ENCODE measurements at places on chromosomes 12 and 14.

DNA sequence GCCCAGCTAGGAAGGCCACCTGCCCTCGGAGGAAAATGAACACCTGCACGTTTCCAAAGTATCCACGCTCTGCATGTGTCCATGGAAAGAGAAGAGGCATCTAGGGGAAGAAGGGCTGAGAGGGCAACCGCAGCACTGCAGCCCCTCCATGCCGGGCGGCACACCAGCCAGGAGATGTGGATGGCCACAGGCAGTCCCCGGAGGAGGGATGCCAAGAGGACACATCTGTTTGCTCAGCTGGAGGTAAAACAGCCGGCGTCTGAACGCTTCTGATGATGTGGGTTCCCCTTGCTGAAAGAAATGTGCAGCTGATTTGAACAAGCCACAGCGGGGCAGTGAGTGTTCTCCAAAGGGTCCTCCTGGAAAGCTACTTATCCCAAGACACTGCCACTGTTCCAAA lies 34.0 kb downstream of the CHGA start:
- DNase-seq = no peak

DNA sequence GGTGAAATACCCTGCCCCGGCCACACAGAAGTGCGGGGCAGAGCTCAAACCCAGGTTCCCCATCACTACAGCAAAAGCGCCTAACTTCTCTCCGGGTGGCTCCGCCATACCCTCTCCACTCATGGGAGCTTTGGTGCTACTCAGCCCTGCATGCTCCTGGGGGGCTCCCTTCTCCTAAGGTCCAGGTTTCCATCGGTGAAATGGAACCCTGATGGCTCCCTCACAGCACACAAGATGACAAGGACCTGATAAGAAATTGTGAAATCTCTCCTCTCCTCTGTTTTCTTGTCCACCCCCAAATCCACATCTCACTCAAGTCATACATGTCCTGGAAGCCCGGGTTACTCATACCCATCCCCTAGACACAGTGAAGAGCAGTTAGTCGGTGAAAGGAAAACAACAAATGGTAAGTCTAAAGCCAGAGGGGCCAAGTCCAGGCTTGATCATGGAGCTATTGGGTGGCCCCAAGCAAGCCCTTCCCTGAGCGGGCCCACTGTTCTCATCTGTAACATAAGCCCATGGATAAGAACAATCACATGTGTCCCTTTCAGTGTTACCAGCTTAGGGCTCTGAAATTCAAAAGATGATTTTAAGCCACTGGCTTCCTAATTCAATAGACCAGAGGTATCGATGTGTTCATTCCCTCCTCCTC lies 317.5 kb downstream of the BCL11B start:
- DNase-seq = no peak

DNA sequence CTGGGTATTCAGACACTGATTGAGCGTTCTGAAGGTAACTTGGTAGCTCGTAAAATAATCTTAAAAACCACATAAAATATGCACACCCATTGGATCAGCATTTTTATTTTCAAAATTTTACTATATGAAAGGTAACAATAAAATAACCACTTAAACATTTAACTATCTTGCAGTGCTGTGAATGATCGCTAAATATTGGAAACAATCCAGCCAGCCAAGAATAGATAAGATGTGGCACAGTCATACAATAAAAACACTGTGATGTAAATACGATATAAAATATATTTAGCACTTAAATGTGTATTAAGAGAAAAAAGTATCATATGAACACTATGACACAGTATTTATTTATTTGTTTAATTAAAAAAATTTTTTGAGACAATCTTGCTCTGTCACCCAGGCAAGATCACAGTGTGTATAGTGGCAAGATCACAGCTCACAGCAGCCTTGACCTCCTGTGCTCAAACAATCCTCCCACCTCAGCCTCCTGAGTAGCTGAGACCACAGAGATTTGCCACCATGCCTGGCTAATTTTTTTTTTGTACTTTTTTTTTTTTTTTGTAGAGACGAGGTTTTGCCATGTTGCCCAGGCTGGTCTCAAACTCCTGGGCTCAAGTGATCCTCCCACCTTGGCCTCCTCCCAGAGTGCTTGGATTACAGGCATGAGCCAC lies 39.4 kb downstream of the SDR9C7 start:
- DNase-seq = no peak

- DNase-seq = peak; percentile 59
Observed at GRCh38 chr12:113299619-113300237, 35.2 kb downstream of the SLC8B1 start.

DNA sequence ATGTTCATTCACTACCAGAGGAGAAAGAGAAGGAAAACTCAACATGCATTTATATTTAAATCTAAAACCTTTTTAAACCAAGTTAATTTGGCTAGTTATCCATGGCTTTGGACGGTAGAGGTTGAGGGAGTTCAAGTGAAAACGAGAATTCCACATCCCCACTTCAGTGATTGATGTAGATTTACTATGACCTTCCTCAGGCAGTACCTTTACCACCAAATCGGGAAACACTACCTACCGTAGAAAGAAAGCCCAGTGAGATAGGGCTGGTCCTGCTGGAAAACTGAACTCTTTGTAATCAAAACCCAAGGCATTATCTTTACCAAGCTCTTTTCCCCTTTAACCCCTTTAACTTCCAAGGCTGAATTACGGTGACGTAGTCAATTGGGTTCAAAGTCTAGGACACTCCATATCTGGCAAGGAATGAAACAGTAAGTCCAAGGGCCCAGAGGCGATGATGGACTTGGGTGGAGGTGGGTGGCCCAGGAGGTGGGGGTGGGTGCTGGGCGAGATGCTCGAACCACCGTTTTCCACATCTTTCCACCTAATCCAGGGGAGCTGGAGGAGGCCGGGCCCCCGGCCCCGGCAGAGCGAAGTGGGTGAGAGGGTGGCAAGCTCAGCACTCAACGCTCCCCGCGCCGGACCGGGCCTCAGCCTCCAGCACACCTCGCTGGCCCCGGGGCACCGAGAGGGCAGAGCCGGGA lies 618 bp downstream of the SEC23A start:
- DNase-seq = peak; percentile 17

DNA sequence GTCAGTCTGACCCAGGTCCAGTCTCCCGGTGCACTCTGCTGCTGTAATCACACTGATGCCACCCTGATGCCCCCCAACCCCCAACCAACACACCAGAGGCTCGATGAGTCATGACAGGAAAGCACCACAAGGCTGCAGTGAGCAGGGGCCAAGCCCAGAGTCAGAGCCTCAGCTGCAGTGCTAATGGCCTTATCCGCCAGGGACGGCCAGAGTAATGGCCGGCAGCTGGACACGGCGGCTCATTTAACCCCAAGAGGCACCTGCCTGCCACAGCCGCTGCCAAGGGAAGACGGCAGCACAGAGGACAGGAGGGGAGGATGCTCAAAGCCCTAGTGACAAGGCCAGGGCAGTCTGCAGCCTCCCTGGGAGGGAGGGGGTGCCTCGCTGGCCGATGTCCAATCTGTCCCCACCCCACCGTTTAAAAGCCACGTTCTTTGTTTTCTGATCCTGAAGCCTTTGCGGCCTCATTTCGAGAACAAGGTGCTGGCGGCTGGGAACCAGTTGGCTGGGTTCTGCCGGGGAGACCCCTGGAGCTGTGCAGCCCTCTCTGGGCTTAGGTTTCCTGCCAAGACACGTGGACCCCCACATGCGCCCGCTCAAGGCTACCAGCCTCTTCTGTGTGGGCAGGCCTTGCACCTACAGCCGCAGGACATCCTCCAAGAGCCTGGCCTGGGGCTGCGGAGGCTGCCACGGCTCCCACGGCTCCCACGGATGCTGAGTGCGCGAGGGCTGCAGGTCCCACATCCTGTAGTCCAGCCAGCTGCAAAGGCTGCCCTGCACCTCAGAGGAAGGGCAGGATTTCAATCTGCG lies 13.1 kb downstream of the CCDC85C start:
- no peak for DNase-seq

- no peak for DNase-seq
Observed at GRCh38 chr12:103687253-103687652, 100.2 kb downstream of the STAB2 start.

DNA sequence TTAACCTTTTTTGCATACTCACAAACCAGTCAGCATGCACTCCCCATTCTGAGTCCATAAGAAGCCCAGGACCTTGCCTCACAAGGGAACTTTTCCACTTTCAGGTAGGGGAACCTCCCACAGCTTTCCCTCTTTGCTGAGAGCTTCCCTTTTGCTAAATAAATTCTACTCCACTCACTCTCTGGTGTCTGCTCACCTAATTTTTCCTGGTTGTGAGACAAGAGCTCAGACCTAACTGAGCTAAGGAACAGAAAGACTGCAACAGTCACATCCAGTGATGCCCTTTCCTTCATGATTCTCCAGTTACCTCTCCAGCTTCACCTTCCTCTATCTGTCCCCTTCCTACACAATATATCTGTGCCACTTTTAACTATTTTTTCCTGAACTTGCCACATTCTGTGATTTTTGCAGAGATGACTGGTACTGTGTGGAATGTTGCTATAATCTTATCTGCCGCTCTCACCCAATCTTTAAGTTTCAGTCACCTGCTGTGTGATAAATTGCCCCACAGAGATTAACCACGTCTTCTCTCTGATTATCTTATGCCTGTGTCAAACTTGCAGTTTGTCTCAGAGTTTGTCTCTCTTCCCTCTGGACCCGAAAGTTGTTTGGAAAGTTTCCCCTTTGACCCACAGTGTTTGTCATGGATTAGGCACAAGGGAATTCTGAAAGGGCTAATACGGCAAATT lies 737.1 kb upstream of the FLRT2 start:
- DNase-seq = no peak

- DNase-seq = no peak
Observed at GRCh38 chr12:28235015-28235414, 44.8 kb downstream of the CCDC91 start.

DNA sequence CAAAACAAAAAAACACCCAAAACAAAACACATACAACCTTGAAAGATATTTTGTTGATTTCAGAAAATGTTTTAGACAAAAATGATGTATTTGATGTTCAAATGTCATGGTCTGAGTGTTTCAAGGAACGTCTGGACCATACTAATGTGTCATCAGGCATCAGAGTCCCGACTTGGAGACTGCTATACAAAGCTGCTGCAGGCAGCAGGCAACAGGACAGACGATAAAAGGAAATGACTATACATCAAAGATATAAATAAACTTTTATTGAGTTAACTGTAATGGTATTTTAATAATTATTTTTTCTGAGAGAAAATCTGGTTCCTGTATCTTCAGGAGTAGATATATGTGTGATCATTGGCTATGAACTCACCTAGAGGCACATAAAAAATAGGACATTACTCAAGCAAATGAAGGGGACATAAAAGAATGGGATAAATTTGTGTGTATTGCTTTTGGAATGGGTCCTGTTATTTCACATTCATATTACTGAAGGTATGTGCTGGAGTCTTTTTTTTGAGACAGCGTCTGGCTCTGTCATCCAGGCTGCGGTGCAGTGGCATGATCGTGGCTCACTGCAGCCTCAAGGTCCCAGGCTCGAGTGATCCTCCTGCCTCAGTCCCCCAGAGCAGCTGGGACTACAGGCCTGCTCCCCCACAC lies 87.3 kb upstream of the HECTD1 start:
- no peak for DNase-seq

- no peak for DNase-seq
Observed at GRCh38 chr12:62292761-62293344, 32.6 kb downstream of the USP15 start.

DNA sequence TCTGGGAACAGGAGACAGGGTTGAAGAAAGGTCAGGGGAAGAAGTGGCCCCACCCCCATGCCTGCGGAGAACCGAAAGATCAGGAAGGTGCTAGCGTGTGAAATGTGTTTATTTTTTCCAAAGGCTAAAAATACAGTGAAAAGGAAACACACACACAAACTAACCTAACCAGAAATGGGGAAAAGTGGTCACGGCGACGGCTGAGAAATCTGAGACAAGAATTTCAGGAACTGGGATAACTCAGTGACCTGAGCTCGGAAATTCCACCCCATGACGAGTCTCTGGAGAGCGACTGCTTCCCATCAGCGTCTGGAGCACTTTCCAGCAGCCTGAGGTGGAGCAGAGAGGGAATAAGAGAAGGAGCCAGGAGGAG lies 16.6 kb upstream of the RND1 start:
- DNase-seq = no peak

- no peak for DNase-seq
Observed at GRCh38 chr14:101654051-101654450, 92.8 kb downstream of the DIO3 start.

- no peak for DNase-seq
Observed at GRCh38 chr12:111029732-111030131, 109.4 kb upstream of the MYL2 start.

DNA sequence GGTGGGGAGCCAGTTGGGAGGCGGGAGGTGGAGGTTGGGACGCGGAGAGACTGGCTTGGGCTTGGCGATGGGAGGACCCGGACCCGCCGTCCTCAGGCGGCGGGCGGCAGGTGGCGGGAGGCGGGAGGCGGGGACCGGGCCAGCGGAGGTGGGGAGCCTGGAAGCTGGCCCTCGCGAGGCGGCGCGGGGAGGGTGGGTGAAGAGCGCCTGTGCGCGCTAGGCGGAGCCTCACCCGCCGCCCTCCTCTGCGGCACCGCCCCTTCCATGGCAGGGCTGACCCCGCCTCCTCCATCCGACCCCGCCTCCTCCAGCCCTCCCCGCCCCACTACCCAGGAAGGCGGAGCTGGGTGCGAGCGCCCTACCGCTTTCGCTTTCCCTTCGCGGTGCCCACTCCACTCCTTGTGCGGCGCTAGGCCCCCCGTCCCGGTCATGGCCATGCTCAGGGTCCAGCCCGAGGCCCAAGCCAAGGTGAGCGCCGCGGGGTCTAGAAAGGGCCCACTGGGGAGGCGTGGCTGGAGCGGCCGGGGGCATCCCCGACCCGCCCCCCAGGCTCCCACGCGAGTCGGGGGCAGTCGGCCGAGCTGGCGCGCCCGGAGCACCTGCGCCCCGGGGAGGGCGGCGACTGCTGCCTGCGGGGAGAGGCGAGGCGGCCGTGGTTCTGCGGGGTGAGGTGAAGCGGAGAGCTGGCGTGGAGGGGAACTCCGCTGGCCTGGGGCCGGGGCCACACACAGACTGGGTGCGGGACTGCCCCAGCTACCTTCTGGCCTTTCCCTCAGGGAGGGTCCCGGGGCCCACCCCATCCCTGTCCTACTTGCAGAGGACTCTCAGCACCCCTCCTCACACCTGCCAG lies at the start of gene PSME1:
PSME1 (plus strand) TSS at position 361 of the 850 bp plus-strand sequence; CDS start at position 430, 69 bp downstream.
- DNase-seq = peak; percentile 63

GRCh38 chr12:26279091-26279490 lies 83.7 kb downstream of the SSPN start:
- DNase-seq = no peak

DNA sequence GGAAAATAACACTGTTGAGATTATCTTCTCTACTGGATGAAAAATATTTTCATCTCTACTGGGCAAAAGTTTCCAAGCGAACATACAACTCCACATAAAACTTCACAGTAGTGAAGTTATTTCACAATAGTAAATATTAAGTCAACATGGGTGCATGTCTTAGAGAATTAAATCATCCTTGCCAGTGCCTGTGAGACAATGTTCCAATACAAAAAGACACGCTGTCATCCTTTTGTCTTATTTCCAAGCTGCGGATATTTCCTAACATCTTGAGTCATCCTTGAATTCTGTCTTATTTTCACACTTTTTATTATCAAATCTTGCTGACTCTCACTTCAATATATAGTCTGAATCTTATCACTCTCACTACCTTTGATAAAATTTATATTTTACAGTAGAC lies 142.9 kb upstream of the KITLG start:
- no peak for DNase-seq

- no peak for DNase-seq
Observed at GRCh38 chr14:65413739-65414045, 1.2 kb downstream of the FUT8 start.

- DNase-seq = no peak
Observed at GRCh38 chr14:66401449-66402095, 84.6 kb upstream of the CCDC196 start.

GRCh38 chr12:54195737-54196347 lies 7.1 kb upstream of the SMUG1 start:
- no peak for DNase-seq
